ENCODE measurements at places on chromosomes 16 and 17.

- no peak for DNase-seq
Measured at GRCh38 chr16:17229131-17229530, 241.6 kb downstream of the XYLT1 start.

GRCh38 chr16:58348986-58349385 is 43.3 kb upstream of the GINS3 start:
- DNase-seq = no peak

GRCh38 chr16:80883159-80883642 is 78.8 kb upstream of the CDYL2 start:
- no peak for DNase-seq

DNA sequence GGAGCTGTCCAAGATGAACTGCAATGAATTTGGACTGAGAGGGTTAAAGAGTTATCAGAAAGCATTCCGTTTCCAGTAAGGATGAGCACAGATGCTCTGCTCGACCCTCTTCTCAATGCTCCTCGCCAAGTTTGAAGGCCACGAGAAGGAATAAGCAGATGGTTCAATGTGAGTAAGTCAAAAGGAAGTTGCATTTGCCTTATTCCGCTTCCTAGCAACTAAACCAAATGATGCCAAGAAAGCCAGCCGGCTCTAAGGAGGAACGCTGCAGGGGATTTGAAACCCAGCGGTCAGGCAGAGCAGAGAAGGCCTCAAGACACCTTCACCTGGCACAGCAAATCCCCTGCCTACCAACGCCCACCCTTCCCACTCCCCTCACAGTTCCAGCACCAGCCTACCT is 52.1 kb upstream of the CNEP1R1 start:
- no peak for DNase-seq

DNA sequence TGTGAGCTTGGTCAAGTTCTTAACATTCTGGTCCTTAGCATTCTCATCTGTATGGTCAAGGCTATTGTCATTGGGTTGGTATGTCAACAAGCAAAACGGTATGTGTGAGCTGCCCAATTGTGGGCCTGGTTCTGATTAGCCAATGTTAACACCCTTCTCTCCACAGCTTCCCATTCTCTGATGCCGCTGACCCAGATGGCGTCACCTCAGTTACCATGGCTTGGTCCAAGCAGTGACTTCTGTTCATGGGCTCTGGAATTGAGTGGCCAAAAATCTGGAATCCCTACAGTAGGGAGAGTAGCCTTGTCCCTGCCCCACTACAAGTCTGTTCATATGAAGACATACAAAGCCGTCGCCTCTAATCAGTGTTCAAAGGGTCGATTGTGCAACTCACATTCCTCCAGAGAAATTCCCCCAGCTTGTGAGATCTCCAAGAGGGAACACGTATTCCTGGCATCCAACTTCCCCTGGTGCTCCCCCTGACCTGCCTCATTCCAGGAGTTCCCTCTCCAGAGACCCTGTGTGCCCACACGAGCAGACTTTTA is 15.8 kb downstream of the TMEM98 start:
- no peak for DNase-seq

GRCh38 chr17:9120471-9120870 is 99.2 kb downstream of the NTN1 start:
- DNase-seq = no peak

DNA sequence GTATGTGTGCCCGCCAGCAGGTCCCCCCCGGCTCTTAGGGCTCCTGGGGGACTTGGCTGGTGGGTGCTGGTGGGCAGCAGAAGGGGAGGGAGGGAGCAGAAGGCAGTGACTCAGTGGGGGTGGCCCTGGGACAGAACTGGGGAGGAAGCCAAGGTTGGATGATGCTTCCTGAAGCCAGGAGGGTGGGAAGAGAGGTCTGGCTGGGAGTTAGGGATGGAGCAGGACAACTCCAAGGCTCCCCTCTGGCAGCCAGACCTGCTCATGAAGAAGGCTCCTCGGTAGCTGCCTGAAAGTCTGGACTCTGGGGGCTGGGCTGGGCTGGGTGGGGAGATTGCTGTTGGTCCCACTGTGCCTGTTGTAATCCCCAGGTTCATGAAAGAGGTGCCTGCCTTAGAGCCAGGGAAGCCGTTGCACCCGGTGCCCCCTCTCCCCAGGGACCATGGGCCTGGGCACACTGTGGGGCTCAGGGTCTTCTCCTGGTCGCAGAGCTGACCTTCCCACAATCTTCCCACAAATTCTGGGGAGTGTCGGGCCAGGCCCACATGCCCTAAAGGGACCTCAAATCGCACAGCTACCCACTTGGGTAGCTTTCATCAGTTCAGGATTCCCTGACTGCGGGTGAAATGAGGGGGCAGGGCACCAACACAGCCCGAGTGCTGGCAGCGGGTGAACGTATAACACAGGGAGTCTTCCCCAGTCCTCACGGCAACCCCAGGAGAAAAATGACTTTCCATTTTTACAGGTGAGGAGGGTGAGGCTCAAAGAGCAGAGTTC is 1.1 kb upstream of the PLEKHG4 start:
- DNase-seq = peak; percentile 85

DNA sequence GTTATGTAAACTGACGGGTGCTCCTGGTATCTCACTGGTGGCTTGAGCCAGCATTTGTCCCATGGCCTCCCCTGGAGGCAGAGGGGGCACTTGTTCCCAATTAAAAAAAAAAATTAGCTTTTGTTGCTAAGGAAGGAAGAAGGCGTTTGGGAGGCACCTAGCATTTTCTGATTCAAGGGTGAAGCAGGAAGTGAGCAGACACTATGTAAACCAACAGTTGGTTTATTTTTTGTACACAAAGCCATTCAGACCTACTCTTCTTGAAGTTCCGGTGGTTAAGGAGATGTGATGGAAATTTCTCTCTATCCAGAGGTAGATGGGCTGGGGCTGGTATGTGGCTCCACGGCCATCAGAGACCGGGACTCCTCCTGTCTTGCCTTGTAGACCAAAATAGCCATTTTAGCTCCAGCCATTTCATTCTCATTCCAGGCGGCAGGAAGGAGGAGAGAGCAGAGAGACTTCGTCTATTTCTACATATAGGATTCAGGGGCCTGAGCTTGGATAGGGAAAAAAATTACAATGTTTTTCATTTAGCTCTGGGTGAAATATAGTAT is 103.0 kb downstream of the SNX29 start:
- DNase-seq = no peak

DNA sequence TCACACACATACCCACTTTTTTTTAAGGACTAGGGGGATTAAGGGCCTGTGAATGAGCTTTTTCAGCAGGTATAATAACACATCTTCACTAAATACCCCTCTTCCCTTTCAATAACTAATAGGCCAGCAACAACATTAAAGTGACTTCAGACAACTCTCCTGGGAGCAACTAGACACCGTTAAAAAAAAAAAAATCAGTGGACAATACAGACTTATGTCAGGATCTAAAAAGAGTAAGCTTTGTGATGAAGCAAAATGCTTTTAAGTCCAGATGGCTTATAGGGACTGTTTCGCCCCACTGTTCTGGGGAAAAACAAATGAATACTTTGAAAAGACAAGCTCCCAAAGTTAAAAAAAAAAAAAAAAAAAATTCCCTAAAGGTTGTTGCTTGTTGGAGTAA is 29.0 kb downstream of the SPAG9 start:
- DNase-seq = no peak

DNA sequence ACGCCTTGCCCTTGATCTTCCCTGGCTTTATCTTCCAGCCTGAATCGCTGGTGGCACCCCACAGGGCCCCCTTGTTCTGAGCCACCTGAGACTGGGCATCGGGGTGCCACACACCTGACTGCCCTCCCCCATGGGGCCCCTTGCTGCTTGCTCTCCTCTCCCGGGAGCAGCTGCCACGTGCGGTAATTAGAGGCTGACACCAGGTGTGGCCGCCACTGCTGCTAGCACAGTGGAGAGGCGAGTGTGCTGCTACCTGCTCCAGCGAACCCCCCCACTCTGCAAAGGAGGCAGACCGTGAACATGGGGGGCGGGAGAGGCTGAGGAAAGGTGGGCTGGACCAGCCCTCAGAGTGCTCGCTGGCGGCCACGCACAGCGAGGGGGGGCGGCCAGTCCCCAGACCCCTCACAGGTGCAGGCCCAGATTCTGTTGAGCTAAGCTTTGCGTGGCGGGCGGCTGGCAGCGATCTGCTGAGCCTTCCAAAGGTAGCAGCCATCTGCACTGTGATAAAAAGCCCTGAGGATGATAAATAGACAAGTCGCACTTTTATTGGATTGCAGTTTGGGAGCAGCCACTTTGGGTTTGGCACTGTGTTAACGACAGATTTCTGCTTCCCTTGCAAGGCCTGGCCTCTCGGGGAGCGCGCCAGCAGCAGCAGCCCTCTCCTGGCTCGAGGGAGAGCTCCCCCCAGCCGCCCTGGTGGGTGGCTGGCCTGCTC is 167.9 kb upstream of the GSE1 start:
- no peak for DNase-seq

DNA sequence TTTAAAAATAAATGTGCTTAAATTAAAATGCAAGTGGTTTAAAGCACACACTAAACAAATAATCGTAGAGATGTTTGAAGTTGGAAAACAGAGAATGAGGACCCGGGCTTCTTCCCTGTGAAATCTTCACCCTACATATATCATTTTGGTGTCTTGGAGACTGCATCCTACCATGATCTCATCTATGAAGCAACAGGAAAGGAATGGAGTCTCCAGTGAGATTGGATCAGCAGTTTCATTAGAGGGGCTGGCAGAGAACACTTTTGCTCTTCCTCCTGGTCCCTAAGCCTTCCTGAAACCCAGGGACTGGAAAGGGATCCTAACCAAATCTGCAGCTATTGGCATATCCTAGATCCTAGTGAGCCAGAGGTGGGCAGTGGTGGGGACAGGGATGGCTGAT is 85.0 kb downstream of the GRIN2A start:
- no peak for DNase-seq

DNA sequence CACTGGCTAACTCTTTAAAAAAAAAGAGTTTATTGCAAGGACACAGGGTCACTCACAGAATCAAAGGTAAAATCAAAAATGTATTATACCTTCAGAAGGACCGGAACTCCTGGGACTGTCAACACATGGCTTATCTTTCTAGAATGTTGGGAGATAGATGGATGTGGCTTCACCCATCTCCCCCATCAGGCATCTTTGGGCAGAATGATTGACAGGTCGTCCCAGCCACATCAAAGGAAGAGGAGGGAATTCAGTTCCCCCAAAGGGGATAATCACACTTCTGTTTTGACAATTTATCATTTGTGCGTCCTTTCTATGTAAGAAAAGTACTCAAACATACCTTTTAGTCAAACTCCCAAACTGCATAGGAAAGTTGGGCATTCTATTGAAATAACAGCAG is 228.6 kb upstream of the CDH5 start:
- DNase-seq = no peak

- no peak for DNase-seq
Measured at GRCh38 chr17:74524653-74525464, 6.4 kb downstream of the CD300LB start.

- DNase-seq = no peak
Measured at GRCh38 chr16:85449191-85449884, 163.8 kb upstream of the GSE1 start.

- no peak for DNase-seq
Measured at GRCh38 chr16:19203374-19203966, 35.4 kb downstream of the SYT17 start.

GRCh38 chr17:40485851-40486521 is 15.4 kb downstream of the TNS4 start:
- peak; percentile 99 for DNase-seq

DNA sequence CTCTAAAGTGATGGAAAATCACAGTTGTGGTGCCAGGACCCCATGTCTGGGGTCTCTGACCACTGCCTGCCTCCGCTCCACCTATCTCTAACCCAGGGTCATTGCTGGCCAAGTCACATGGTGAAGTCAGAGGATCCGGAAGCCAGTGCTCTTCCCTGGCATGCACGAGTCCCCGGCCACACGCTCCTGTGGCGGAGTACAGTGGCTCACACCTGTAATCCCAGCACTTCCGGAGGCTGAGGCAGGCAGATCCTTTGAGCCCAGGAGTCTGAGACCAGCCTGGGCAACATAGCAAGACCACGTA is 21.5 kb upstream of the RBFOX3 start:
- no peak for DNase-seq

GRCh38 chr17:36147601-36148000 is 28.8 kb downstream of the TBC1D3B start:
- no peak for DNase-seq

- no peak for DNase-seq
Measured at GRCh38 chr17:40265337-40265736, 22.3 kb upstream of the CDC6 start.

- DNase-seq = no peak
Measured at GRCh38 chr17:29172589-29172988, 7.6 kb downstream of the MYO18A start.

DNA sequence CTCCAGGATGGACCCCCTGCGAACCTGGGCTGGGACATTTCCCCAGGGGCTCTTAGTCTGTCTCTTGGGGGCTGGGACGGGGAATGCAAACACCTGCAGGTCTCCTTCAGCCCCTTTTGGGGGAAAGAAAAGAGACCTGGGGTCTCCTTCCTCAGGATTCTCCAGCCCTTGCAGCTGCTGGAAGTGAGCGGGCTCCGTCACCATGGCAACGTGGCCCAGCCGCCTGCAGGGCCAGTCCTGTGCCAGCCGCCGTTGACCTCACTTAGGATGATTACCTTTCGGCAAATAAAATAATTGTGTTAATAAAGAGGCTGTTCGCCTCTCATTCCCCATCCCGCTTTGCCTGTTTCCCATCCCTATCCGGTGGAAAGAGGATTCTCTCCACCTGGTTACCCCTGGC is 25.7 kb downstream of the MRM1 start:
- DNase-seq = no peak

DNA sequence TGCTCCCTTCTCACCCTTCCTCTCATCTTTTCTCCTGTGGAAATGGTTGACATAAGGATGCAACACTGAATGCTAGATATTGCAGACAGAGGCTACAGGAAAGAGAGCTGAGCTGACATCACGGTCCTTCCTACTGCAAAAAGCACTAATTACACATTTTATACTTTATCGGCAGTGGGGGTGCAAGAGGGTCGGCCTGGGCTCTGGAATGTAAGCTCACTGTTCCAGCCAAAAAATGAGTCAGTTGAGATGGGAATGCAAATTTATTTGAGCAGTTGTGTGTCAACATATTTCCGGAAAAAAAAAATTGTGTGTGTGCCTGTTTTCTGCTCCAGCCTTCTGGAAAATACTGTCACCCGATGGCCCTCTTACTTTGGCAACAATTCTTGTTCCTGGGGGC is 14.1 kb upstream of the MRTFB start:
- peak; percentile 3 for DNase-seq

- DNase-seq = no peak
Measured at GRCh38 chr16:78217276-78217675, 117.8 kb downstream of the WWOX start.

DNA sequence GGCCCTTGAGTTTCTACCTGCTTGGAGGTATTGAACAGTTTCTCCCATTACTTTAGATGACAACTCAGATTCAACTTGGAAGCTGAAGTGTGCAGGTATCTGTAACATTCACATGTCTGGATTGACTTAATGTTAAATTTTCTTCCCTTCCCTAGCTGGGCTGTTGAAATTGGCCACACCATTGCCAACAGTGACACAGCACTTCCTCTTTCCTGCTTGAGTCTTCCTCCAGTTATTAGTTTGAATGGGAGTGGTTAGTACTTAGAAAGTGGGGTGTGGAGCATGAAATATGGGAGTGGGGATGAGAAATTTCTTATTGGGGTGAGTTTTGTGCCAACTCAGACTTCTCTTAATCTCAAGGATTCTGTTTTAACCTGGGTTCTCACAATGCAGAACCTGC is 454.9 kb downstream of the KCNJ2 start:
- no peak for DNase-seq

- no peak for DNase-seq
Measured at GRCh38 chr16:50593410-50594150, 45.4 kb downstream of the NKD1 start.

GRCh38 chr17:66458782-66459181 is 156.4 kb downstream of the PRKCA start:
- no peak for DNase-seq

Data from astrocyte of the spinal cord (primary cell).